ENCODE measurements at places on chromosomes 1 and 21.

GRCh38 chr1:205600085-205600484, 31.7 kb downstream of the ELK4 start:
- DNase-seq = no peak

GRCh38 chr1:112247036-112247597, 148.9 kb upstream of the CTTNBP2NL start:
- no peak for DNase-seq

GRCh38 chr1:45833361-45833760, 29.9 kb downstream of the MAST2 start:
- DNase-seq = no peak

- DNase-seq = no peak
Observed at GRCh38 chr1:161238039-161238473, at the start of gene NR1I3. Gene NR1I3 (minus strand): TSS chr1:161238203. CDS start chr1:161236565, 1,638 bp downstream.

DNA sequence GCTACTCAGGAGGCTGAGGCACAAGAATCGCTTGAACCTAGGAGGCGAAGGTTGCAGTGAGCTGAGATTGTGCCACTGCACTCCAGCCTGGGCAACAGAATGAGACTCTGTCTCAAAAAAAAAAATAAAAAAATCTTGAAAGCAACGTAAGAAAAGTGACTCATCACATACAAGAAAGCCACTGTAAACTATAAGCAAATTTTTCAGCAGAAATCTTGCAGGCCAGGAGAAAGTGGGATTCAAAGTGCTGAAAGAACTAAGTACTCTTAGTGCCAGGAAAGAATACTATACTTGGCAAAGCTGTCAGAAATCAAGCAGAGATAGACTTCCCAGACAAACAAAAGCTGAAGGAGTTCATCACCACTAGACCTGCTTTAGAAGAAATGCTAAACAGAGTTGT, 4.4 kb upstream of the HMGN1 start:
- DNase-seq = no peak

- DNase-seq = no peak
Observed at GRCh38 chr1:187839873-187840272, 1011.1 kb downstream of the PLA2G4A start.

DNA sequence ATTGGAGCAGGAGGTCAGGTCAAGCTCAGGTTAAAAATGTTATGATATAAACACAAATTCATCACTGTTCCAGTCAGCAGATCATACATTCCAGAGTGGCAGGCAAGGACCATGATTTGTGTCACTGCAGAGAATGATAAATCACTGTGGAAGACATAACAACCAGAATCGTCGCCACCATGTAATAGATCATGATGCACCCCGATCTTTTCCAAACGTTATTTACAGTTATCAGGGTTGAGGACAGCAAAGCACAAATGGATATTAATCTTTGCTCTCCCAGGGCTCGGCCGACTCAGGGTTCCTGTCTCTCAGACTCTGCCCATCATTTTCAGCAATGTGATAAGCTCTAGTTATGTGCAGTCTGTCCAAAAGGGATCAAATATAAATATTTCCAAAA, 122.7 kb downstream of the ZBTB18 start:
- no peak for DNase-seq

DNA sequence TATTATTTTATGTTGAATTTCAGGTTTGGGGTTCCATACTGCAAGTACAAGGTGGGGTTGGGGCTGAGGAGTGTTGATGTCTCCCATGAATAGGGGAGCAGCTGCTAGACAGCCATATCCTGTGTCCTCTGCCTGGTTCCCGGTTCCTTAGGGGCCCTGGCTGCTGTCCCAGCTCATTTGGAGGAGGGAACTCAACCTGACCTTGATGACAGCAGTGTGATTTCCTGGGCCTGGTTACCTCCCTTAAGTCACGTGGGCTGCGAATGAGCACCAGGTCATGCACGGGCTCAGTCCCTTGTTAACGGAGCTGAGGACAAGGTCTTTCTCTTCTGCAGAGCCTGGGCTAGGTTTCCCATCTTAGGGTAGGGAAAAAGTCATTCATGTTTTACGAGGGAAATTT, 85.1 kb downstream of the MTR start:
- no peak for DNase-seq

GRCh38 chr1:88700425-88701013, 16.4 kb downstream of the PKN2 start:
- DNase-seq = no peak

GRCh38 chr1:44571712-44572571, 102.3 kb downstream of the TMEM53 start:
- DNase-seq = no peak

GRCh38 chr1:3026581-3027391, 5.5 kb downstream of the ACTRT2 start:
- DNase-seq = no peak

DNA sequence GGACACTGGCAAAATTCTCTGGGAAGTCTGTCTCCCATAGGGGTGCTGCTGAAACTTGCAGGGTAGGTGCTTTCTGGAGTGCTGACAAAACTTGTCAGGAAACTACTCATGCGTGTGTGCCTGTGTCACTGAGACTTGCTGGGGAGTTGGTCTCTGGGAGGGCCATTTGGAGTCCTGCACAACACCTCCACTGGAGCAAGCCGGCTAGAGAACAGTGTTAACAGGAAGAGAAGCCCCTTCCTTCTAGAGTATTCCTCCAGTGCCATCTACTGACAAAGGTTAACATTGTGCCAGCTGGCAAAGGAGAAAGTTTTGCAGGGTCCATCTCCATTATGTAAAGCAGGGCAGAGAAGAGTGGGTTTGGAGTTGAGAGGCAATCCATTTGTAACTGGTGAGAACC, 30.0 kb downstream of the ZMYM4 start:
- no peak for DNase-seq

DNA sequence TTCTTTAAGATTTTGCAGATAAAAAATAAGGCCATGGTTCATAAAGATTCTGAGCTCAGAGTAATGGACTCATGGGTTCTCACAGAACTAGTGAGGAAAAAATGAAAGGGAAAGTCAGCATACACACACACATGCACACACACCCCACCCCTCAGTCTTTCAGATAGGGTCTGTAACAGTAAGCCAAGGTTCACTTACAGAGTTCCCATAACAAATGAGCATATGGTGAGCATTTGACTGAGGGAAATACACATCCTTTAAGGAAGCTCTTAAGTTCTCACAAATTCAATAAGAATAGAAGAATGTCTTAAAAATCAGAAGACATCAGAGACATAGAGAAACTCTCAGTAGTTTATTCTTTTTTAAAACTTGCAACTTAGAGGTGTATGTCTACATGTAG, 57.9 kb downstream of the NTMT2 start:
- no peak for DNase-seq

GRCh38 chr1:40301541-40302299, 15.4 kb downstream of the COL9A2 start:
- DNase-seq = no peak

- DNase-seq = no peak
Observed at GRCh38 chr1:40264354-40264781, 6.3 kb downstream of the ZMPSTE24 start.

- no peak for DNase-seq
Observed at GRCh38 chr1:20339811-20340457, 49.3 kb downstream of the VWA5B1 start.

GRCh38 chr1:29513357-29513756, 277.0 kb downstream of the PTPRU start:
- DNase-seq = no peak

GRCh38 chr1:112554411-112554810, 45.6 kb downstream of the WNT2B start:
- no peak for DNase-seq

GRCh38 chr1:221778535-221779142, 36.8 kb upstream of the DUSP10 start:
- DNase-seq = no peak

GRCh38 chr1:231938711-231939110, 312.1 kb downstream of the DISC1 start:
- DNase-seq = no peak

DNA sequence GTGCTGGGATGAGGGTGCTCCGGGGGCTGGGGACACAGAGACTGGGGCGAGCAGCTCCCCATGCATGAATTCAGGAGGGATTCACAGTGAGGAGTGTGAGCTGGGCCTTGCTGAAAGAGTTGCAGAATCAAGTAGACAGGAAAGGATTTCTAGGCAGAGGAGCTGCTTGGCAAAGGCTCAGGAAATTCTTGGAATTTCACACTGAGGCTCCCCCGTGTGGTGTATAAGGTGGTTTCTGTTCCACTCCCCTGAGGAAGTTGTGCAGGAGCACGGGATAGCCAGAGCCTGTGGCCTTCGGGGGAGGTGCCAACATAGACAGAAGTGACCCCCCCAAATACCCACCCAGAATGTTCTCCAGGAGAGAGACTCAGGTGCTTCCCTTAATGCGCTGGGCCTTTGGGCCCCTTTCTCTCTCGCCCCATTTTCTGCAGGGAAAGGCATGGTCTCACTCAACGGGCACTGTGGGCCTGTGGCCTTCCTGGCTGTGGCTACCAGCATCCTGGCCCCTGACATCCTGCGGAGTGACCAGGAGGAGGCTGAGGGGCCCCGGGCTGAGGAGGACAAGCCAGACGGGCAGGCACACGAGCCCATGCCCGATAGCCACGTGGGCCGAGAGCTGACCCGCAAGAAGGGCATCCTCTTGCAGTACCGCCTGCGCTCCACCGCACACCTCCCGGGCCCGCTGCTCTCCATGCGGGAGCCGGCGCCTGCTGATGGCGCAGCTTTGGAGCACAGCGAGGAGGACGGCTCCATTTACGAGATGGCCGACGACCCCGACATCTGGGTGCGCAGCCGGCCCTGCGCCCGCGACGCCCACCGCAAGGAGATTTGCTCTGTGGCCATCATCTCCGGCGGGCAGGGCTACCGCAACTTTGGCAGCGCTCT, 58.5 kb upstream of the ACTL8 start:
- peak; percentile 15 for DNase-seq

GRCh38 chr1:103477101-103477500, 48.4 kb upstream of the RNPC3 start:
- DNase-seq = no peak

DNA sequence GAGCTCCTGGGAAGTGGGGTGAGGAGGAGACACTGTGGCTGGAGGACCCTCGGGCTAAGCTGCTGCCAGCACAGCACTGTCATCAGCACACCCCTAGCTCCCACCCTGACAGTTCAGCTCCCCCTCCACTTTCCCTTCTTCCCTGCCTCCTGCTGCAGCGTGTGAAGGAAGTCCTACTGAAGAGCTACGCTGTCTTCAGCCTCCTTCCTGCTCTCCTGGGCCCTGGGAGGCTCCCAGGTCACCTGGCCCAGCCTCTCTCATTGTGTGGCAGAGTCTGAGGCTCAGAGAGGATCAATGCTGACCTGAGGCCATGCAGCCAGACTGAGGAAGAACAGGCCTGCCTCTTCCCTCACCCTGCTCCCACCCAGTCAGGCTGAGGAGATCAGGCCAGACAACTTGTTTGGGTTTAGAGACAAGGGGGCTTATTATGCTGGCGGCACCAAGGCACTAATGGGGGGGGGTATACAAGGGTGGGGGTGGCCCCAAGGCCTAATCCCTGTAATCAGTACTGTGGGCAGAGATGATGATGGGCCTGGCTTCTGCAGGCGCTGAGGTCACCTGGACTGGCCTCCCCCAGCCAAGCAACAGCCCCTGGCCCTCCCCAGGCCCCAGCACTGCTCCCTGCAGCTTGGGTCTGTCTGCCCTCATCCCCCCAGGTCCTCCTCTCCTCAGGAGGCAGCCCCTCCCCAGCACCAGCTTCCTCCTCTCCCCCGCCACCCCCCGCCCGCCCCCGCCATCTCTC, 9.1 kb downstream of the NES start:
- no peak for DNase-seq

DNA sequence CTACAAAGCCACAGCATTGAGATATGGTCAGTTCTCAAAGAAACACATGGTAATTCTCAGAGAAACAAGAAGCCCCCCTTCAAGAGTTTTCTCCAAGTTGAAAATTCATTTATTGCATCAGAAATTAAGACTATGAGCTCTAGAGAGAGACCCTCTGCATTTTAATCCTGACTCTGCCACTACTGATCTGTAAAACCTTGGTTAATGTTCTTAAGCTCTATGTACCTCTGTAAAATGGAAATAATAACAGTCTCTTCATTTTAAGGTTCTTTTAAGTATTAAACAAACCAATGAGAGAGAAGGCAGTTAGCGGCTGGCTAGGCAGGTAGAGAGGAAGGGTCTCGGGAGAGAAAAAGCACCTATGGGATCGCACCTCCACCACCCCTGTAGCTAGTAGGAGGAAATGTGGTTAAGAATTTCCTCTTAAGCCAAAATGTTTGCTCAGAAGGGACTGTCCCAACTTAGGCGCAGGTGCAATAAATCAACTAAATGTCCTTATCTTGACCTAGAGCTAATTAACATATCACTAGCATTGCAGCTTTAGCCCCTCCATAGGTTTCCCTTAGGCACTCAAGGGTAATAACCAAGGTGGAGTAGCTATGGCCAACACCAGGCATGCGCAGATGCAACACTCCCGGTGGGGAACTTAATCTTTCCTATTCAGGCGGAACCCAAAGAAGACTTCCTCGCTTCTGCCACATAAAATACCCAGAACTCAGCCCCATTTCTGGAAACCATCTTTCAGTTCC, 1685.4 kb downstream of the MRPL39 start:
- no peak for DNase-seq

GRCh38 chr1:21139601-21140000, 37.1 kb downstream of the EIF4G3 start:
- no peak for DNase-seq

DNA sequence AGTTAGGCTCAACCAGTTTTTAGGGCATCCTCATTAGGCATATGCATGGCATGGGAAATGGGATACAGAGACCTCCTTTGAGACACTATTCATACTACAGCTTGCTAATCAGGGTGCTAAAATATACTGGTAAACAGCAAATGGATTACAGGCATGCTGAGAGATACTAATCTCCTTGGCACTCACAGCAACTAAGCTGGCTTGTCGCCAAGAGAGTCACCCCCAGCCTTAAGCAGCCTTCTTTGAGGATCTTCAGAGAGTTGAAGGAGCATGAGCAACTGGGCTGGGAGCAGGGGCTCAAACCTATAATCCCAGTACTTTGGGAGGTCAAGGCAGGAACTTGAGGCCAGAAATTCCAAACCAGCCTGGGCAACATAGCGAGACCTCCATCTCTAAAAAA, 120.1 kb upstream of the NR5A2 start:
- DNase-seq = no peak

DNA sequence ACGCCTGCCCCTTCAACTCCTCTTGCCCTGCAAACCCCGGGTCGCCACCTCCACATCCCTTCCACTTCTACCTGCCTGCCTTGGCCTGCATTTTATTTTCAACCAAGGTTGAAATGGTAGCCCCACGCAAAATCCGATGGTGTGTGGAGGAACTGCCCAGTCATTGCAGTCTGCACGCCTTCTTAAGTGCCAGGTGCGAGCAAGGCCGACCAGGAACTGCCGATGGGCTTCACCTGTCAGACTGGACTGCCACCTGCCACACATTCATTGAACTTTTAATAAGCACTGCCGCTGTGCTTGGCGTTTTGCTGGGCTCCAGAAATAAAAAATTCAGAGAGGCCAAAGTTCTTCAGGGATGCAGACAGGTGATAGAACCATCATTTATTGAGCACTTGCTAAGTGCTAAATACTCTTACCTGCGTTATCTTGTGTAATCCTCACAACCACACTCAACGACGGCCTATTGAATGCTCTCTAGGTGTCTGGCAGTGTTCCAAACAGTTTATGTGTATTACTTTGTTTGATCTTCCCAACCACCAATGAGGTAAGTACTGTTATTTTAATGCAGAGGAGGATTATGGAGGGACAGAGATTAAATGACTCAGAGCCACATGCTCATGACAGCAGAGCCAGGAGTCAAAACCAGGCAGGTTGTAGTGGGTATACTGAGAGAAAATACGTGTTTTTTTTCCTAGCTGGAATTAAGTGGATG, 36.2 kb downstream of the CACHD1 start:
- no peak for DNase-seq

GRCh38 chr1:226679262-226679661, 59.8 kb downstream of the ITPKB start:
- DNase-seq = no peak

GRCh38 chr21:27149034-27149433, 182.1 kb upstream of the ADAMTS5 start:
- peak; percentile 60 for DNase-seq

All from BJ (cell line).